ENCODE measurements at places on chromosomes 11 and 22. TPM values are rescaled to one million over a fixed set of nuclear protein-coding genes. Genes with fewer than 3 reads are reported as not detected.

Gene SLC25A18
- 0.04 TPM for polyA plus RNA-seq

Gene CNGA4
- polyA plus RNA-seq: 0.10 TPM

Gene ALDH3B1
- 104 TPM for polyA plus RNA-seq

Gene FAM83F
- not detected for polyA plus RNA-seq

Gene C11orf52
- not detected for polyA plus RNA-seq

Gene ACRV1
- polyA plus RNA-seq: 0.13 TPM

Gene SLC17A6
- not detected for polyA plus RNA-seq

Gene CSF2RB
- polyA plus RNA-seq: not detected

Gene LRRC32
- polyA plus RNA-seq: 0.25 TPM

Gene KLHDC7B
- not detected for polyA plus RNA-seq

Gene KRTAP5-7
- polyA plus RNA-seq: not detected

- DNase-seq: no peak
Observed at GRCh38 chr11:129785383-129786111, 30.1 kb upstream of the TMEM45B start.

DNA sequence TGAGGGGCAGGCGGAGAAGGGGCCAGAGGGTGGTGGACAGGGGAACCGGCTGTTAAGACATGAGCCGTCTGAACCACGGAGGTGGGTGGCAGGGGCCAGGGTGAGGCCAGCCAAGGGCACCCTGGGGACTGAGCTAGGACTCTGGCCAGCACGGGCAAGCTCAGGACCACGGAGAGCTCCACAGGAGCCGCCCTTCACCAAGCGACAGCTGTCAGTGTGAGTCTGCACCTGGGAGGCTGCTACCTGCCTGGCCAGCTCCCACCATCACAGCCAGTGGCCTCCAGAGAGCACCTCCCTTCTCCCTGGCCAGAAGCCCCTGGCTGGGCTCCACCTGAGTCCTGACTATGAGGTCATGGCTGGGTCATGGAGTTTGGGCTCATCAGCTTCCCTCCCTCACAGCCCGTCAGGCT lies 21.6 kb downstream of the MGAT3 start:
- no peak for DNase-seq

GRCh38 chr11:8934742-8935488 lies 2.2 kb upstream of the C11orf16 start:
- DNase-seq: peak; percentile 48

DNA sequence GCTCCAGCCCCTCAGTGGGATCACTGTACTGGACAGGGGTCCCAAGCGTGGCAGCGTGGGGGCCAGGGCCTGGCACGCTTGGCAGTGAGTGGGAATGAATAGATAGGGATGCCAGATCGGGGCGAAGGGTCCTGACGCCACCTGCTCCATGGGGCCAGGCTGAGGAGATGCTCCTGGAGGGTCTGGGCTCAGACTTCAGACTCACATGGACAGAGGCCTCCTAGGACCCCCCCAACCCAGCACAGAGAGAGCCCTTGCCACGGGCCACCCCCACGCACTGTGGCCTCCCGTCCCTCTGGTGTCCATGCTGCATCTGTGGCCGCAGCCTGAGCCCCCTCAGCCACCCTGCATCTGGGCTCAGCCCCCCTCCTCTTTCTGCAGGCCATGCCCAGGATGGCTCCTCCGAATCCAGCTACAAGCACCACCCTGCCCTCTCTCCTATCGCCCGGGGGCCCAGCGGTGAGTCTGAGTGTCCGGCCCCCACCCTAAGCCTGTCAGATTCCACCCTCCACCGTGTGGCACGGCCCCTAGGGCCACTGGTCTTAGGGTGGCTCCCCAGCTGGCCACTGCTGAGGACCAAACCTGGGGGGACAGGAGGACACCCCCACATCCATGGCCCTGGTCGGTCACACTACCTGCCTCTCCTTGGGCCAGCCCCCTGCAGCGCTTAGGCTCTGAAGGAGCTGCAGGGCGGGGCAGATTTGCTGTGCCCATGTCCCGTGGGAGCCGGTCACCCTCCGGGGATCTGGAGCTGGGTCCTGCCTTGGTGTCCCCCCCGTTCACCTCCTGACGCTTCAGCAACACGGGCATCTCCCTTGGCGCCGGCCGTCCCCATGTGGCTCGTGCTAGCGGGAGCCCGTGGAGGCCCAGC lies 2.7 kb downstream of the MUC5AC start:
- DNase-seq: no peak

GRCh38 chr22:41447435-41448188 lies 1.0 kb upstream of the TOB2 start:
- no peak for DNase-seq

DNA sequence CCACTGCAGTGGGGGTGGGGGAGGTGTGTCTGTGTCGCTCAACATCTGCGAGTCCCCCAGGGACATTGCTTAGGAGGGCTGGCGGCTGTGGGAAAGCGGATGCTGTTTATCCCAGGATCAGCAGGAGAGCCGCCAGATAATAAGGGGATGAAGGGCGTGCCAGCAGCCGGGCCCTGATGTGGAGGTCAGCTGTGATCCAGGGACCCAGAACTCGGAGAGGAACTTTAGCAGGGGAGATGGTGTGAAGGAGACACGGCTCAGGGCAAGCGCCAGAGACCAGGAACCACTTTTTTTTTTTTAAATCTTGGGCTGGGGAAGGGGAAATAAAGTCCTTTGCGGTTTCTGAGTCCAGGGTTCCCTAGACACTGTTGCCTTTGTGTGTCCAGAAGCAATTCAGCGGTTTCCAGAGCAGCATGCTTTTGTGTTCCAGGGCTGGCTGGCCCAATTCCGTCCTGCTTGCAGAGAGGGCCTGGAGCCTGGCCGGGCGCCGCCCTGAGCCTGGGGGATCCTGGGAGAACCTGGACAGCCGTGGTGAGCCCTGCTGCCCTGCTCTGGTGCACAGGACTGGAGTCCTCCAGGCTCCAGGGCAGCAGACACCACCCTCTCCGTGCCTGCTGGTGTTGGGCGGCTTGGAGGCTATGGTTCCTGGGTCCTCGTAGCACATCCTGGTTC lies at the start of gene GRAMD4:
TSS of gene GRAMD4 (plus strand) at position 557 of the 672 bp plus-strand sequence. CDS start 6,414 bp downstream, outside the sequence.
- no peak for DNase-seq

DNA sequence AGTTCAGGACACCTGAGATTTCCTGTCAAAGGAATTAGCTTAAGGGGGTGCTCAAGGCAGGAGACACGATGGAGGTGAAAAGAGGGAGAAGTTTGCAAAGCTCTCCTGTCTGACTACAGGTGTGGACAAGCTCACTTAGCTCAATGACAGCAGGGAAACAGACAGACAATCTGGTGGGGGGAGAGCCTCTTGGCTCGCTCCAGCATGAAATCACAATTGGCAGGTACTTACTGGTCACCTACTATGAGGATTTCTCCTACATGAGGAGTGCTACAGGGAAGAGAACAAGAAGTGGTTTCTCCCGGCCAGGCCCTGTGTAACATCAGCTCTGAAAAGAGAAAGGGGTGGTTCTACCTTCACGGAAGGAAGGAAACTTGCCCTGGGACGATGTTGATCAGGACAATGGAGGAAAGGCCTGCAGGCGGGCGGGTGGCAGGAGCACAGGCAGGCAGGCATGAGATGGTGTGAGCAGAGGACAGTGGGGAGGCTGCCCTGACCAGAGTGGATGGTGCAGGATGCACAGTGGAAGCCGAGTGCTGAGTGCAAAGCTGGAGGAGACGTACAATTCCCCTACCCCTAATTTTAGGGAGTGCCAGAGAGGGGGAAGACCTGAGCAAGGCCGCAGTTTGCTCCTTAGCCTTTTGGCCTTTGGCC lies 57.9 kb upstream of the CRTAM start:
- no peak for DNase-seq

DNA sequence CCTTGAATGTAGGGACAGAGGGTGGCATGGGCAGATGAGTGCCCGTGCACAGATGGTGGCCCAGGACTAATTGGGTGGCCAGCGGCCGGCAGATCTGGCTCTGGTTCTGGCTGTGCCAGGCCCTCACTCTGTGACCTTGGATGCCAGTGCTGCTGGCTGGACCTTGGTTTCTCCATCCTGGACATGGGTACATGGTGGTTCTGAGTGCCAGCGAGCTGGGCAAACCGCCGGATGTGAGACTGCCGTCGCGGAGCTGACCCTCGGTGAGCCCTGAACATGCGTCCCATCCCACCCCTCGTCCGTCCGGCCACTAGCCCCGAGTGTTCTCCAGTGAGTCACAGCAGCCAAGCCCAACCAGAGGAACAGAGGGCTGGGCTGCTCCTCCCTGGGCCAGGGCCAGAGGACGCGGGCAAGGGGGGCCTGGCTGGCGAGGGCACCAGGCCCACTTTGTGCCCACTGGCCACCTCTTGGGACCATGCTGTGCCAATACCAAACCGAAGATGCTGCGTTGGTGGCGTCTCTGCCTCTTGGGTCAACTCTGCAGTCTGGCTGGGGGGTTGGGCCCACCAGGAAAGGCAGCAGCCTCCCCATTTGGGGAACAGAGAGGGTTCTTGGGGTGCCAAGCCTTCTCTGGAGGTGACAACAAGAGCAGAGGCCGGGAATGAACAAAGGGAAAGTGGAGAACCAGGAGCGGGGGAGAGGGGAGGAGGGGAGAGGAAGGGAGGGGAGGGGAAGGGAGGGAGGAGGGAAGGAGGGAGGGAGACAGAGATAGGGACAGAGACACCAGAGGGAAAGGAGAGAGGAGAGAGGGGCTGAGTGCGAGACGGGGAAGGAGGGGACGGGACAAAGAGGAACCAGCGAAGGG lies 10.7 kb downstream of the LSP1 start:
- DNase-seq: peak; percentile 86

- no peak for DNase-seq
Observed at GRCh38 chr22:36486619-36487384, 5.4 kb upstream of the TXN2 start.

GRCh38 chr11:79570104-79570503 lies 129.3 kb upstream of the TENM4 start:
- no peak for DNase-seq

GRCh38 chr22:31958625-31959239 lies 14.4 kb downstream of the YWHAH start:
- no peak for DNase-seq

DNA sequence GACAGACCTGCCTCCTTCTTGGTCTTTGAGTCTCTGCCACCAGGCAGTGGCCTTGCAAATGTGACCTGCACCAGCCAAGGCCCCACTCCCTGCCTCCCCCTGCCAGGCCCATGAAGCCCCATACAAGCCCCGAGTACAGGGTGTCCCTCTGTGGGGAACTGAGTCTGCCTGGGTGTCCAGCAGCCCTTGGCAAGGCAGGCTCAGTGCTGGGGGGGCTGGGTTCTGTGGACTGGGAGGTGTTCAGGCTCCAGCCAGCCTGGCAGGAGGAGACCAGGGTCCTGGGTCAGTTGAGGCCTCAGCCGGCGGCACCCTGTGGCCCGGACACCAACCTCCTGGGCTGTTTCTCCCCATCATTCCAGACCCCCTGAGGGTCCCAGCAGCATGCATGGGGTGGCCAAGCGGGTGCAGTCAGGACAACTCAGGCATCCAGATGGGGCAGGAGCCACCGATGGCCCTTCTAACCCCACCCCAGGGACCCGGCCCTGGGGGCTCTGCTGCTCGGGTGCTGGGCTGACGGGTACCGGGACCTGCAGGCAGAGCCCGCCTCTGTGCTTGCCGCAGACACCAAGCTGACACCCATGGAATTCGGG lies 5.7 kb downstream of the MUC5AC start:
- DNase-seq: no peak

- no peak for DNase-seq
Observed at GRCh38 chr11:43987384-43988039, 45.1 kb downstream of the C11orf96 start.

- no peak for DNase-seq
Observed at GRCh38 chr11:1791912-1792311, 28.2 kb upstream of the CTSD start.

DNA sequence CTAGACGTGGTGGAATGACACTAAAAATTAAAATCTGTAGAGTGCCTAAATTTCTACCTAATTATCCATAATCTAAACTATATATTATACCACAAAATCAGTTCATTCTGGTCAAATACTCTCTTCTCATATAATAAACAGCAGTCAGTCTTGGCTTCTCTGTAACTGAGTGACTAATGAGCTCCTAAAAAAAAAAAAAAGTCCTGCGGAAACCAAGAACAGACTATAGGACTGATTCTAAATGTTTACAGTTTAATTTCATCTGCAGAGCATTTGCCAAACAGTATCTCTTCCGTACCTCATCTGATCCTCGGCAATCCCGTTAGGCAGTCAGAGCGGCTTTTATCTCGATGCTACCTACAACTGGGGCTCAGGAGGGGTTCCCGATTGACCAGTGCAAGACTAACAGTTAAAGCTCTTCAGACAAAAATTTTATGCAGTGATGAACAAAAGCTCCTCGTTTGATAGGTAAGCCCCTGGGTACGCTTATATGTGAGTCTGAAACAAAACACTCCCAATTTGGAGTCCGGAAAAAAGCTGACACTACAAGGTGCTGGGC lies 686 bp downstream of the KIF18A start:
- no peak for DNase-seq

DNA sequence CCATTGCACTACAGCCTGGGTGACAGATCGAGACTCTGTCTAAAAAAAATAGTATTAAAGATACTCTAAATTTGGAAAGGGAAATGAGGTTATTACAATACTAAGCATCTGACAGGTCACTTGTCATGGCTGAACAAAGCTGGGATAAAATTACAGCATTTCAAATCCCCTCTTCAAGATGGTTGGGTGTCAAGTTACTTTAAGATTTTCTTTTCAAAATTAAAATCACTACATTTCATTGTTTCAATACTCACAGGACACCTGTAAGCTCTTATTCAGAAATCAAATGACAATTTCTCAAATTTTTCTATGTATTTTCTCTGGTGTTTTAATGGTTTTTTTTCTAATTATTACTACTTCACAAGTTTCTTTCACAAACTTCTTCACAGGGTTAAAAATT lies 5.7 kb downstream of the TAF1D start:
- DNase-seq: no peak
